ENCODE measurements at places on chromosomes 12 and 14. TPM values are rescaled to one million over a fixed set of nuclear protein-coding genes. Genes with fewer than 3 reads are reported as not detected.

DNA sequence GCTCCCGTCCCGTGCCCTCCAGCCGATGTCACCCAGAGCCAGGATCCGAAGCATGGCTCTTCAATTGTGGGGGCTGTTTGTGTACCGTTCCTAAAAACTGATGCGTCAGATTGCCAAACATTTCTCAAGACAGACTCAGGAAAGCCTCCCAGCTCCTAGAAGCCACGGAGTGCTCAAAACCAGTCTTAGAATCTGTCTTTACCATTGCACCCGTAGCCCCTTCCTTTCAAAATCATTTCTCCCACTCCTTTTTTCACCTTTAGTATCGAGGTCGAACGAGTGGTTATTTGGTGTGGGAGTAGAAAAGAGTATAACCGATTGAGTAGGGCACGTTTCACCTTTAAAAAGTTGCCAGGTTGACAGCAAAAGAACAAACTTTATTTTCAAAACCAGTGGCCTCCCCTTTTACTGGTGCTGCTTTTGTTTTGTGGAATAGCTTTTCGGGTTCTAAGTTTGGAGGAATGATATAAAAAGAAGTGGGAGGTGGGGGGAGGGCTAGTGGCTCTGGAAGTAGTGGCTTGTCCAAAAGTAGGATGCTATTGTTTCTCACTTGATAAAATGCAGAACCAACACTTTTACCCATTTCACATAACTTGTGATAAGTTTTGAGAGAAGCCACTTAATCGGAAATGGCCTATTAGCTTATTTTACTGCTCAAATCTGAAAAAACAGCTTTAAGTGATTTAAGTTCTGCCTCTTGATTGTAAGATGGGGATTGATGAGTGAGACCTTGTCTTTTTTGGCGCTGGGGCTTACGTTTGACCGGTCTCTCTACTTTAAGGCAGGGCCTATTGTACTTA lies 803 bp downstream of the STK38L start:
- H3K4me3 ChIP-seq: peak overlapping the region; percentile 59
- no peaks in the 10 kb centered on the region for H3K36me3 ChIP-seq
- peak overlapping the region; percentile 75 for H3K27ac ChIP-seq
- peaks cover 20% of the 10 kb centered on the region for H3K4me1 ChIP-seq

GRCh38 chr14:22884738-22885523 lies 1.9 kb downstream of the REM2 start:
- H3K4me1 ChIP-seq: peaks cover 49% of the 10 kb centered on the region
- H3K27ac ChIP-seq: no peak overlapping the region
- H3K36me3 ChIP-seq: no peaks in the 10 kb centered on the region
- no peak overlapping the region for H3K4me3 ChIP-seq

The C12orf42 gene
- total RNA-seq: 1.2 TPM

- H3K4me1 ChIP-seq: no peaks in the 10 kb centered on the region
- no peak overlapping the region for H3K27ac ChIP-seq
- no peak for DNase-seq
- H3K36me3 ChIP-seq: no peaks in the 10 kb centered on the region
Measured at GRCh38 chr12:26822026-26822425, 11.0 kb downstream of the ITPR2 start.

All from CD8-positive, alpha-beta memory T cell (primary cell).